ENCODE measurements at places on chromosomes 1 and 21.

GRCh38 chr1:160486453-160486852 is 36.6 kb downstream of the SLAMF6 start:
- DNase-seq: no peak

- no peak for DNase-seq
These were observed 18.8 kb upstream of the COP1 start for GRCh38 chr1:176225911-176226310.

DNA sequence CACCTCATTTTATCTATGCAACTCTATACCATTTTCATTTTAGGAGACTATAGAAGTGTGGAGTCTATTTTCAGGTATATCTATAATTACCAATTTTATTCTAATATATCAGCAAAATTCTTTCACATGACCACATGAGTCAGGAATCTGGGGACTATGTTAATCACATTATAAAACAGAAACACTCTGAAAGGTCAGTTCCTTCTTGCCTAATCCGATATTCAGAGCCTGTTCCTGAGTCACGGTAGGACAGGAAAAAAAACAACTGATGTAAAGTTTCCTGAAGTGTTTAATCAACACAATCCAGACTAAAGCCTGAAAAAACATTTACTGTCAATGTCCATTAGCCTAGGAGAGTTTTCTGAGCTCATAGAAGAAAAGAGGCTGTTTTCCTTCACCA is 1902.3 kb downstream of the NCAM2 start:
- DNase-seq: no peak

DNA sequence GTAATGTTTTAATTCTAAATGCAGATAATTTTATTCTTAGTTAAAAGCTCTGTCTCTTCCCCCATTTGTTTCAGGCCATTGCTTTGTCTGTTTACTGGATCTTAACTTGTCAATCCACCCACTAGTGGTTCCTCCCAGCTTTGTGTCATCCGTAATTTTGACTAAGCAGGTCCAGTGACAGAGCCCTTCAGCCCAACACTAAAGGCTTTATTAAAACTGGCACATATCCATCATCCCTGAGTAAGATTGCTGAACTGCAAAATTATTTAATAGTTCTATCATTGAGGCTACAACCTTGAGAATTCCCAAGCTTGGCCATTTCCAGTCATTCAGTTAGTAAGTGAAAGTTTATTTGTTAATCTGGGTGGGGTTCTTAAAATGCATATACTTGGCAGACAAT is 96.7 kb downstream of the NGF start:
- no peak for DNase-seq

GRCh38 chr1:148379170-148379500 is 104.0 kb downstream of the PPIAL4G start:
- DNase-seq: no peak

DNA sequence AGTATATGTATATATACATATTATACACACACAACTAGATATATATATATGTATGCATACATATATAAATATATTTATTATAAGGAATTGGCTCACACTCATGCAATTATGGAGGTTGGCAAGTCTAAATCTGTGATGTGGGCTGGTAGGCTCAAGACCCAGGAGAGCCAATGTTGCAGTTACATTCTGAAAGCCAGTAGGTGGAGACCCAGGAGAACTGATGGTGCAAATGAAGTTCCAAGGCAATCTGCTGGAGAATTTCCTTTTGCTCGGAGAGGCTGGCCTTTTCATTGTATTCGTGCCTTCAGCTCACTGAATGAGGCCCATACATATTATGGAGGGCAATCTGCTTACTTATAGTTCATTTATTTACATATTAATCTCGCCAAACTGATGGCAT is 9.4 kb downstream of the IVL start:
- no peak for DNase-seq

- DNase-seq: no peak
These were observed 198.3 kb upstream of the RNPC3 start for GRCh38 chr1:103327054-103327719.

DNA sequence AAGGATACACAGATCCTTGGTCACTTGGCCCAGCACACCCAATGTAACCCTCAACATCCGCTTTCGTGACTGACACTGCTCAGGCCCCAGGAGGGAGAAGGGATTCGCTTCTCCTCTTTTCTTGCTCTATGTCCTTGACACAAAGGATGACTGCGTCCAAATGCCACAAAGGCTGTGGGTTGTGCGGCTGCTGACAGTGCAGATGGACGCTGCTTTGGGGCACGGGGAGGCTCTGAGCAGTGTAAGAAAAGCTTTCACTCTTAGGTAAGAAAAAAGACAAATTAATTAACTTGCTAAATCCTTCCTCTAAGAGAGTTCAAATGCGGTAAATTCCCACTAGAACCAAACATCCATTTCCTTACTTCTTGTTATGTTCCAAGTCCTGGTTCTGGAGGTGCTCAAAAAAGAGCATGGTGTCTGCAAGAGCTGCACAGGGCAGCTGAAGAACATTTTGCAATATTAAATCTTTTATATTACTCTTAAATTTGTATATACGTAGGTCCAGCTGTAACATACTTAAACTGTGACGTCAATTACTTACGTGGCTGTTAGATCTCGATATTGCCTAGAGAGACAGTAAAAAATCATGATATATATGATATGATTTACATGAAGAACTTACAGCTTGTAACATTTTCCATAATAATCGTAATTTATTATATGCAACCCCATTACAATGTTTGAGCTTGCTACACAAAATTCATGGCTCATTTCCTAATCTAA is 19.4 kb upstream of the EPHB2 start:
- no peak for DNase-seq

DNA sequence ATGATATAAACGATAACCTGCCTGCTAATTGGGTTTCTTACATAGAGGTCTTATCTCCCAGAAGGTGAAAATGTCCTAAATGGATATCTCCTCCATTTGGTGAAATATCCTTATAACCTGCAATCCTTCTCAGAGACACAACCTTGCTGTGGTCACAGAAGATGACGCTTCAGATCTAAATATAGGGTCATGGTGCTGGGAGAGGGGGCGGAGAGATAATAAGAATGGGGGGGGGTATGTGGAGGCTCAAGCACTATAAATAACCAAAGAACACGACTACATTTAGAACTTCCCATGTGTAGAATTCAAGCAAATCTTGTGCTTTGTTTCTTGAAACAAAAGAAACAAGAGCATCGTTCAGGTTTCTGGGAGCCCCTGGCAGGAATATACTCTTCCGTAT is 260.6 kb upstream of the ESRRG start:
- no peak for DNase-seq

DNA sequence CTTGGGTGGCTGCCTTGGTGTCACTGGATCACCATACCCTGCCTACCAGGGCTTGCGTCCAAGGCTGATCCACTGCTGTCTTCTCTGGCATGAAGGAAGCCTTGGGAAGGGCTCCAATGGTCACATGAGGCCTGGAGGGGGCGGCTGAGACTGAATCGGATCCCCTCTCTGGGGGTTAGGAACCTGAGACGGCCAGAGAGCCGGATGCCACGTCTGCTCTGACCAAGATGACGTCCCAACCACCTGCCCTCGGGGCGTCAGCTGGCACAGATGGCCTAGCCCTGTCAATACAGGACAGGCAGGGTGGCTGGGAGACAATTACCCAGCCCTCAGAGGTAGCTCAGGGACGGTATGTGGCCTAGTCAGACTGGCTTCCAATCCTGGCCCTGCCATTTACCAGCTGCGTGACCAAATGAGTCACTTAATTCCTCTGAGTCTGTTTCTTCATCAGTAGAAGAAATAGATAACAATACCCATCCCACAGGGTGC is 5.4 kb downstream of the TRIM62 start:
- DNase-seq: no peak

DNA sequence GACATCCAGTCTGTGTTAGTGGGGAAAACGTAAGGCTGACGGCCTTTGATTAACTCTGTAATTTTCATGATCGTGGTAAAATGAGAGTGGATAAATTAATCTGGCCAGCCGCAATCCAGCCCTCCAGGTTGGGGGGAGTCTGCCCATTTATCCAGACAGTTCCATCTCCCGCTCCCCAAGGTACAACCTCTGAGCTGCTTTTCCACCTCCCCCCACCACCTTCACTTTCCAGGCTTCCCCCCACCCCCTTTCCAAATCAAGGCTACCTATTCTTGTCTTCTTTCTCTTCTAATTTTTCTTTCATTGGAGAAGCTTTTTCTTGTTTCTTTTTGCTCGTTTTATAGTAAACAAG is 6.0 kb downstream of the MIER1 start:
- DNase-seq: no peak

DNA sequence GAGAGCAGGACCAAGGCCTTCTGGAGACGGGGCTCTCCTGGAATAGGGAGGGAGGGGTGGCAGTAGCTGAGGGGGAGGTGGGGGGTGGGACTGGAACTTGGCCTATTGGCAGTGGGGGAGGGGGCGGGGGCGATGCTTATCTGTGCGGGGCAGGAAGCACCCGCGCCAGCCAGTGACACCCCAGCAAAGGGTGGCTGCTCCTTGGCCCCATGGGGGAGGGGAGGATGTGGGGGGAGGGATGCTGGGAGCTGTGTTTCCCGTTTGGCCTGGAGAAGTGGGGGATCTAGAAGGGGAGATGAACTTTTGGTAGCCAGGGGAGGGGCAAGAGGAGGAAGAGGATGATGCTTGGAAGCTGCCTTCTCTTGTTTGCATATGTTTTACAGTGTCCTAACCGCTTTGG is 11.0 kb downstream of the ZBTB7B start:
- no peak for DNase-seq

GRCh38 chr1:226403201-226404034 is 4.5 kb downstream of the PARP1 start:
- DNase-seq: peak; percentile 47

- peak; percentile 29 for DNase-seq
These were observed 44.4 kb downstream of the RAP1GAP start for GRCh38 chr1:21624571-21625389.

GRCh38 chr1:29784276-29785136 is 548.2 kb downstream of the PTPRU start:
- DNase-seq: no peak

DNA sequence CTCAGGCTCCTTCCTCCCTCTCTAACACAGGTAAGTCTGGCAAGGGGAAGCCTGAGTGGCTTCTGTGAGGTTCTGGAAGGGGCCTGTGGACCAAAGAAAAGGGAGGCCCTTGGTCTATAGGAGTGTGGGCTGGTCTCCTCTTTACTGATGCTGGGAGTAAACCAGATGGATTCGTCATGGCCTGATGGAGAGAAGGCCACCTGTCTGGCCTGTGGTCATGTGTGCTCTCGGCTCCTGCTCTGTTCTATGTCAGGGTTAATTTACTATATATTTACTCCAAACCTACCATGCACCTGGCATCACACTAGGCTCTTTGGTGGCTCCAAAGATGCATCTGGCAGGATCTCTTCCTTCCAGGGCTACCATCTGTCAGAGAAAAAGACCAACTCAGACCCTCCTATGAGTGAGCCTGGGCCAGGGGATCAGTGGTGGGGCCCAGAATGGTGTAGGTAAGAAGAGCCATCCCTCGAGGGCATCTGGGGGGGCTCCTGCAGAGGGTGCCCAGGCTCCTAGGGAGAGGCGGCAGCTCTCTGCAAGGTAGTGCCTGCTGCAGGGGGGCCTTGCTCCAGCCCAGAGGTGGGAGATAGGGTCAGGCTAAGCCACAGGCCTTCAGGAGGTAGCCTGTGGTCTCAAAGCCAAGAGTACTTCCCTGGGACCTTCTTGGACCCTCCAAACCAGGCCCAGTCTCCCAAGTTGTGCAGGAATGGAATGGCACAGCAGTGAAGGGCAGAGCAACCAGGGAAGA is 68.2 kb upstream of the SELENON start:
- no peak for DNase-seq

DNA sequence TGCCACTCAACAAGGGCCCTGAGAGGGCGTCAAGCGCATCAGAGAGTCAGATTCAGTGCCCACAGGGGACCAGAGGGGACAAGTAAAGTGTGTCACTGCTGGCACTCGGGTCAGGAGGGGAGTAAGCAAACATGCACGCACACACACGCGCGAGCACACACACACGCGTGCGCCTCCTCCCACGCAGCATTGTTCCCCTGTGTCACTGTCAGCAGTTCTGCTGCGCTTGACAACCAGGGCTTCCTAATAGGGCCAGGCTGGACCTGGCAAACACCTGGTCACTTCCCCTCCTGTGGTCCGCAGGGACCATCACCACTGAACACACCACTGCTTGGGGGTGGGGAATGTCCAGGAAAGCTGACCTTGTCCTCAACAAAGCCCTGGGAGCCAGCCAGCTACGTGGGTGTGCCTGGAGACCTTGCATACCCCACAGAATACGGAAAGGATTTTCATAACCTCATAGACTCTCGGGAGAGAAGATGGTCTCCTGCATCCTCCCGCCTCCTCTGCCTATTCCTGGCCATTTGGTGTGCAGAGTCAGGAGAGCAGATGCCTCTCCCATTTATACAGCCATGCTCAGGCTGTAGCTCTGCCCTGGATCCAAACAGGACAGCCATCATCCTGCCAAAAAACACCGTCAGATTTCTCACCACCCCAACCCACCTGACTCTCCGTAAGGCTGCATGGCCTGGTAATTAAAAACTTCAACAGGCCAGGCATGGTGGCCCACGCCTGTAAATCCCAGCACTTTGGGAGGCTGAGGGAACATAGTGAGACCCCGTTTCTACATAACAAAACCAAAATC is 73.2 kb downstream of the SSBP3 start:
- no peak for DNase-seq

- no peak for DNase-seq
These were observed 101.3 kb upstream of the USP24 start for GRCh38 chr1:55316502-55316901.

- no peak for DNase-seq
These were observed 21.4 kb downstream of the UTS2 start for GRCh38 chr1:7831458-7831857.

DNA sequence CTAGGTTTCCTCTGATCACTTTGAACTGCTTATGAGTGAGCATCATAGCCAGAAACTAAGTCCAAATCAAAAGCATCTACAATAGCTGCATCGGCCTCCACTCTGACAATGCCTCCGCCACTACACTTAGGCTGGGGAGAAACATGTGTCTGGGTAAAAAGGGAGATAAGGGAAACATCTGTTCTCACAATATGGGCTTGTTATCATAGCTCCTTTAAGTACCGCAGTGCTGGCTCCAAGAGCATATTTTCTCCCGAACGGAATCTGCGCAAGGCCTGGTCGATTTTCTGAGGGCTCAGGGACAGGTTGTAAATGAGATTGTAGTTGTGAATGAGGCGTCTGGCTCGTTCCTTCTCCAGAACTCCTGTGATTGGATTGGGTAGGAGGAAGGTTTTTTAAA is 63.9 kb upstream of the CYP2J2 start:
- DNase-seq: no peak

- DNase-seq: no peak
These were observed 1.0 kb downstream of the PDXK start for GRCh38 chr21:43719748-43720538.

- peak; percentile 85 for DNase-seq
These were observed 131.8 kb upstream of the NGF start for GRCh38 chr1:115469703-115470476.

Measured in fibroblast of skin of right biceps (primary cell).